ENCODE measurements at places on chromosomes 7 and 10.
A peak's percentile ranks its signal among the peaks of the same experiment; 100 is the strongest.

DNA sequence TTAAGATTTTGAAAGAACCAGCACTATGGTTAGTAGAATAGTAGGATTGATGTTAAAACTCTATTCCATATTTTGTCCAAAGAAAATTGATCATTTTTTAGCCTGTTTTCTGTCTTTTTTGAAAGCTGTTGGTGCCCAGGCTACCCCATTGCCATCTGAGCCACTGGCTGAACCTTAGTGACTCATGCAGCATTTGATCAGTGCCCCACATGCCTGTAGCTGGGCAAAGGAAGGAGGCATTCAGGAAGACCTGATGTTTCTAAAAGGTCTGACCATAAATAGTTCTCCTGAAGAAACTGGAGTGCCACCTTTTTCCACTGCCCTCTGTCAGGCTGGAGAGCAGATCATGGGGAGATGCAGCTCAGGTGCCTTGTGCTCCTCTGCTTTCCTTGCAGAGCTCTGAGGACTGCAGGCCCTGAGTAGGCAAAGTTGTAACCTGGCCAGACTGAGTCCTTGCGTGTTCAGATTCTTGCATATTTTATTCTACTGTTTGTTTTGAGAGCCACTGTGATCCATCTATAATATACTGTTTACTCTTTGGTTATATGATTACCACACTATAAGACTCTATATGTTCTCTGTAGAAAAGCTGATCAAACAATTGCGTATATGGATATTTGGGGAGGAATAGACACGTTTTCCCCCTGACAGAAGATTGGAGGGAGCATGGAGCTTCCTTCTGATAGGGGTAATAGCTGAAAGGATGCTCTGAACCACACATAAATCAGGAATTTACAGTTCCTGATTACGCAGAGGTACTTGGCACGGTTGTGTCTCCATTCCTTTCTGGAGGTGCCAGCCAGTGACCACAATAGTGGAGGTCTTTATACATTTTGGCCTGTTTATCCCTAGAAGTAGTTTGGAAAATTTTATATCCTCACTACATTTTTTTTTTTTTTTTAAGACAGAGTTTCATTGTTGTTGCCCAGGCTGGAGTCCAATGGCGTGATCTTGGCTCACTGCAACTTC lies 48.9 kb upstream of the GJD4 start:
- DNase-seq = no peak

DNA sequence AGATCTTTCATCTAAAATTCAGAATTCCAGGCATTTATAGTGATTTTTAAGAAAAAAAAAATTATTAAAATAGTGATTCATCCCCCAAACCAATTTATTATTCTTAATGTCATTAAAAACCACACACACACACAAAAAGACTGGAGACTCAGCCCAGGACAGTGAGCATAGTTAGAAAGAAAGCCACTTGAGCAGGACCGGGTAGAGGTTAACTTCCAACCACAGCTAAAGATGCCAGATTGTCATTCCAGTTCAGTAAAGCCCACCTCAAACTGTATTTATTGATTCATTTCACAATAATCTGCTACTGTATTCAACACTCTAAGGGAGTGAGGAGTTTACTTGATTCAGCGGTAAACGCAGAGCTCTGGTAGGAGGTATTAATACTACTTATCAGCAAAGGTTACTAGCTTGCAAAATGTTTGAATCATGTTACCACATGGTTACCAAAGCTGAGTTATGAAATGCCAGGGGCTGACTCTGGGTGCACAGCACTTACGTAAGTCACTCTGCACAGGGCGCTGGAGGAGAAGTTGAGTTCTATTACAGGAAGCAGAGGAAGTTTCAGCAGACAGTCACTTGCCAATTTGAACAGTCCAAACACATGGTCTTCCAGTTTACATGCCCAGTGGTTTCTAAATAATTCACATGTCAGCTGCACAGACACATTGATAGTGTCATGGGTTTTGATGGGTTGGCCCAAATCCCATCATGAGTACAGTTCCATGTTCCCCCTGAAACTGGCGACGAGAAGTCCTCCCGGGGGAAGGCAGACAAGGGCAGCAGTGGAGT lies 64.6 kb downstream of the KLF6 start:
- DNase-seq = no peak

- no peak for DNase-seq
Observed at GRCh38 chr7:121605317-121605680, 209.2 kb upstream of the FAM3C start.

- peak; percentile 1 for DNase-seq
Observed at GRCh38 chr10:57338823-57339558, 928.7 kb downstream of the IPMK start.

DNA sequence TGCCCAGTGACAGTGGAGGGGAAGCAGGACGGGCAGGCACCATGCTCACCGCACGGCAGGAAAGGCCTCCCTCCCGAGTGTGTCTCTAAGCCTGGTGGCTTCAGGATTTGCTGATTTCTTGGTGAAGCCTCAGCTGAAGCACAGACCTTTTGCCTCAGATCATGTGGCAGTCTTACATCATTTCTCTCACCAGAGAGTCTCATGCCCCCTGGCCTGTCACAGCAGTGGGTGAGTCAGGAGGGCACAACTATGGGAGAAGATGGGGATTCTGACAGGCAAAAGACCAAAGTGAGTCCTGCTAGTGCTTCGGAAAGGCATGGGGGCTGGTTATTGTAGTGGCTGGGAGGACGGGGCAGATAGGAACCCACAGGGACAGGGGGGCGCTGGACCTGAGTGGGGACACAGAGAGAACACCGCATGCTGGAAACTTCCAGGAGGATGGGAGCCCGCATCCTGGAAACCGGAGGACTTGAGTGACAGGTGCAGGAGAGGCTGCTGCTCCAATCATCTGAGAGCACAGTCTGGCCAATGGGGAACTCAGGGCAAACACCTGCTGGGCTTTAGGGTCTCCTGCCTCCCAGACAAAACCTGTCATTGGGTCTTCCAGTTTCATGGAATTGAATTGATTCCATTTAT lies 166.8 kb downstream of the ADARB2 start:
- DNase-seq = no peak

GRCh38 chr7:30929686-30930085 lies 18.0 kb downstream of the AQP1 start:
- no peak for DNase-seq

DNA sequence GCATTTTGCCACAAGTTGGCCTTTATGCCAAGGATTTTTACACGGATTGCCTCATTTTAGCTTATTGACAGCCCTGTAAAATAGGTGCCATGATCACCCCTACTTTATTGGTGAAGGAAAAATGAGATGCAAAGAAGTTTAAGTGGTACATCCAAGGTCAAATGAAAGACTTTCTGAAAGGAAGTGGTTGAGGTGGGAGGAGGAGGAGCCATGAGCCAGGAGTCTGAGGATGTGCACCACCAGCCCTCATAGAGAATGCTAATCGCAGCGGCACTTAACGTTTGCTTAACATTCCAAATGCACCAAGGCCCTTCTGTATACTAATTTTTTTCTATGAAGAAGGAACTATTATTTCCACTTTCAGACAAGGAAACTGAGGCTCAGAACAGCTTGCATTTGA lies 31.0 kb upstream of the LRRC18 start:
- DNase-seq = no peak

DNA sequence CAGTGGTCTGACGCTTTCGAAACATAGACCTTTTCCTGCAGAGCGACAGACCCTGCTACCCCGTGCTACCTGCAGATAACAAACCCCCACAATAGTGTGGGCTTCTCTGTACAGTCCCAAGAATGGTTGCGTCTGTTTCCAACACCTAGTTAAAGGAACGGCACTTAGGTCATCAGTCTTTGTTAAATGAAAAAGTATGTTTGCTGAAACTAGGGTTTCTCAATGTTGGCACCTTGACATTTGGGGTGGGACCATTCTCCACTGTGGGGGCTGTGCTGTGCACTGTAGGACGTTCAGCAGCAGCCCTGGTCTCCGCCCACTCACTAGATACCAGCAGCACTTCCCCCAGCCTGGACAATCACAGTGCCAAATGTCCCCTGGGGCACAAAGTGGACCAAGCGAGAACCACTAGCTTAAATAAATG lies 13.7 kb downstream of the TECTB start:
- no peak for DNase-seq

DNA sequence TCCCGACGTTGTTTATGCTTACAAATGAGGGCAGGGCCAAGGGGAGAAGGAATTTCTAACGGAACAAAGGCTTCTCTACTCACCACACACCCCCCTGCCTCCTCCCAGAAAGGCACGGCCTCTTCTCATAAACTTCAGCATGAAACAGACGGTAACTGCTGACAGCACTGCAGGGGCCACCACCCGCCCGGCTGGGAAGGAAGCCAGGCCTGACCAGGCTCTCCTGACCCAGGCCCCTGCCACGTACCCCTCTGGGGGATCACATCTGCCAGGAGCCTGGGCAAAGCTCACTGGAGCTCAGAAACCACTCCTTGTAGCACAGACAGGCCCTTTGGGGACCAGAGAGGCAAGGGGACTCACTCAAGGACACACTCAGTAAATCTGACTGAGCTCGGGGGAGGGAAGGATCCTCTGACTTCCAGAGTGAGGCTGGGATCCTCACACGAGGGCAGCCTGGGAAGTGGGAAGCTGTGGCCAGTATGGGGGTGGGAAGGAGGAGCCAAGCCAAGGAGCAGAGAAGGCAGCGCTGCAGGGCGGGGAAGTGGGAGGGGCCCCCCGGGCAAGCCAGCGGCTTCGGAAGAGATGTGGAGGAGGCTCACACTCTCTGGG lies 46.1 kb downstream of the ZCCHC24 start:
- DNase-seq = no peak

GRCh38 chr7:101399759-101400158 lies 37.1 kb downstream of the COL26A1 start:
- DNase-seq = no peak

- DNase-seq = peak; percentile 57
Observed at GRCh38 chr7:19713676-19714075, 4.8 kb upstream of the POLR1F start.

GRCh38 chr10:21078410-21079329 lies 181.6 kb upstream of the NEBL start:
- no peak for DNase-seq

GRCh38 chr7:25646726-25647413 lies 418.6 kb upstream of the NPVF start:
- no peak for DNase-seq

DNA sequence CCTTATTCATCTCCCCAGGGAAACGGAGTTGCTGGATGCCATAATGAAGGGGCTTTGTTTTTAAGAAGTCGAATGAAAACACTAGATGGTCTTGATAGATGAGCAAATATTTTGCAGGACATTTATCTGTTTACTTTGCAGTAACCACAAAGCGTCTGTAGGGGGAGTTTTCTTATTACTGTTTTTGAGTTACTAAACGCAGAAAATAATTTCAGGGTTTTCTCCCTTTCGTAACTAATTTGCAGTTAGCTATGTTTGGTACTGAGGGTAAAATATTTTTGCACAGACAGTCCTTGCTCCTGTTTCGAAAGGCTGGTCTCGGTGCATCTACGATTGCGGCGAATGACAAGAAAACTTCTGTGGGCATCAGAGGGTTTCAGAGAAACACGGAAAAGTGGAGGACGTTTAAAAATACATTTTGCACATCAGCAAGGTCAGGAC lies 505.6 kb upstream of the MKI67 start:
- DNase-seq = no peak

- DNase-seq = no peak
Observed at GRCh38 chr7:84971360-84971759, 215.5 kb downstream of the SEMA3D start.

GRCh38 chr10:130935897-130936550 lies 375.5 kb downstream of the TCERG1L start:
- no peak for DNase-seq

DNA sequence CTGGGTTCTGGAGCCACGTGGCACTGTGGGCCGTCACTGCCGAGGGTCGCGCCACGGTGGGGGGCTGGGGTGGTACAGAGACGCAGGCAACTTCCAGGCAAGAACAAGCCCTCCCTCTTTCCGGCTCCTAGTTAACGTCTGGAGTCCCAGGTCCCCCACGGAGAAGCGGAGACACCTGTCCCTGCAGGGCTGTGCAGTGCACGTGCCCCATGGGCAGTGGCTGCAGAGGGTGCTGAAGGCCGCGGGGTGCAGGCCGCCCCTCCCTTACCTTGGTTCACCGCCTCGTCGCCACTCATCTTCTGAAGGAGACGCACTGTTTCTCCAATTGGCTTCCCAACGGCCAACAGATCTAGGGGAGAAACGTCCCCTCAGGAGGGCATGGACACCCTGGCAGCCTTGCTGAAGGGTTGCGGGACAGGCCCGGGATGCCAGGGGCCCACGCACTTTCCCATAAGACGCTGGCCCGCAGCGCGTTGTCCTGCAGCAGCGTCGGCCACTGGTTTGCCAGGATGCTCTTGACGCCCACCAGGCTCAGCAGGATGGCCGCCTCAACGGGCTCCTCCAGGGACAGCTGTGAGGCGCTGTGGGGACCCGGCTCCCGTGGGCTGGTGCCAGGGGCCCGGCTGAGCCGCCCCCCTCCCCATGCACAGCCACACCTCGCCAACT lies 24.3 kb upstream of the NKX6-2 start:
- DNase-seq = no peak
